ENCODE measurements at places on chromosomes 3 and 15.

DNA sequence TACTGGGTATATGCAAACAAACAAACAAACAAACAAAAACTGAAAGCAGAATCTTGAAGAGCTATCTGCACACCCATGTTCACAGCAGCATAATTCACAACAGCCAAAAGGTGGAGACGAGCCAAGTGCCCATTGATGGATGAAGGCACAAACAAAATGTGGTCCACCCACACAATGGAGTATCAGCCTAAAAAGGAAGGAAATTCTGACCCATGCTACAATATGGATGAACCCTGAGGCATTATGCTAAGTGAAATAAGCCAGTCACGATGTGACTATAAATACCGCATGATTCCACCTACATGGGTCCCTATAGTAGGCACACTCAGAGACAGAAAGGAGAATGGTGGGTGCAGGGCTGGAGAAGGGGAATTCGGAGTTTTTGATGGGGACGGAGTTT, 24.1 kb downstream of the XPC start:
- DNase-seq: no peak

- peak; percentile 76 for DNase-seq
These were observed 16.8 kb downstream of the NOX5 start for GRCh38 chr15:69031013-69032001.

DNA sequence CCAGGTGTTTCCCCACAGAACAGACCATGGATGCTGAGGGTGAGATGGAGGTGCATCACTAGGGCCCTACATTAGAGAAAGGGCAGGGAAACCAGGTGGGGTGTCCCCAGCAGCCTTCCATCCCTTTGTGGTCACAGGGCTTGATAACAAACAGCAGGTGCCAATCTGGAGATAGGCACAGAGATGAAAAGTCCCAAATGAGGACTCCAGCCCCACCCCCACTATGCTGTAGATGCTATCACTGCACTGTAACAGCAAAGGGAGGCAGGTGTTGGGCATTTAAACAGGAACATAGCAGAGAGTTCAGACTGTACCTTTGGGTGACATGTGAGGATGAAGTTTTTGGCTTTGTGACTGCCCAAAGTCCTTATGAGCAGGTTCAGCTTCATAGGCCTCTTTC, 21.4 kb downstream of the IL20RB start:
- no peak for DNase-seq

DNA sequence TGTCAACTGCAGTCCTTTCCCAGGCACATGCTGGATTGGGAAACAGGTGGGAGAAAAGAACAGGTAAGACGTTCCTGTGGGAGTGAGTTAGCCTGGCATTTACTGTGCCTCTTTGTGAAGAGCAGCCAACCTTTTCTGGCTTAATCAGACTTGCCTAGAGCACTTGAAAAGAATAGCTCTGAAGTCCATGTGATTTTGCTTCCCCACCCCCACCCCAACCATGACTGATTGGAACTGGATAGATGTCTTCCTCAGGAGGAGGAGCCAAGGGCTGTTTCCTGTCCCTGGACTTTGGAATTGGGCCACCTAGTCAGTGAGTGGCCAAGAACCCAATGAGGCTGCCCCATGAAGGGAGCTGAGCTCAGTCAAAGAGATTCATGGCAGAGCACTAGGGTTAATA, 4.7 kb upstream of the TMEM41A start:
- DNase-seq: peak; percentile 31

- no peak for DNase-seq
These were observed 52.1 kb upstream of the IQSEC1 start for GRCh38 chr3:13125092-13126015.

DNA sequence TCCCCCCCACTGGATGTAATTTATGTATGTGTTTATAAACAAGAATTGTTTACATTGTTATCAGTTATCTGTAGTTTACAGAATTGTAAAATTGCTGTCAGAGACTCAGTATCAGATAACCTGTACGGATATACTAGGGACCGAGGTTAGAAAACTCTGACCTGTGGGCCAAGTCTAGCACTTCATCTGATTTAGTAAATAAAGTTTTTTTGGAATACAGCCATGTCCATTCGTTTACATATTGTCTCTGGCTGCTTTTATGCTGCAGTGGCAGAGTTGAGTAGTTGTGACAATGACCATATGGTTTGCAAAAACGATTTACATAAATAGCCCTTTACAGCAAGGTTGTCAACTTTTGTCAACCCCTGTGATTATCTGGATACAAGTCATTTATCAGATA, 52.6 kb downstream of the LRRC28 start:
- DNase-seq: no peak

- no peak for DNase-seq
These were observed 1.4 kb downstream of the SLC41A3 start for GRCh38 chr3:126082362-126083137.

DNA sequence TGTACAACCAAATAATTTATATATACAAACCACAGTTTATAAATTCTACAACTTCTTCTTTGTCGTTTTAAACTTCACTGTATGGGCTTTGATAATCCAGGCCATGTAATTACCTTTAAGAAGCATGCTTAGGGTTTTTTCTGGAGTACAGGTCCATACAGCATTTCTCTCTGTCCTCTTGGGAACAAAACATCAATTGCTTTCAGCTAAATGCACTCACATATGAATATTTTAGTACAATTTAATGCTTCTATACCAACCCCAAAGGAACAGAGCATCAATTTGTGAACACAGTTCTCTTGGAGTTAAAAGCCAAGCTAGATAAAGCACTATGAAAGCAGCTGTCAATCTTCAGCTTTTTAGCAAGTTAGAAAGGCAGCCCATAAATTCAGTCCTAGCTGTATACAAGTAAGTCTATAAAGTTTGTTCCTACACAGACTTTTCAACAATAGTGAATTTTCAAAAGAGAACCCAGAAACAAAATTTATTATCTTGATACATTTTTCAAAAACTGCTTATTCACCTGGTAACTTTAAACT, 66.1 kb downstream of the ETFA start:
- no peak for DNase-seq
